ENCODE measurements at places on chromosomes 6 and 20.

GRCh38 chr6:168007592-168008338 lies 10.3 kb downstream of the KIF25 start:
- no peak for DNase-seq

DNA sequence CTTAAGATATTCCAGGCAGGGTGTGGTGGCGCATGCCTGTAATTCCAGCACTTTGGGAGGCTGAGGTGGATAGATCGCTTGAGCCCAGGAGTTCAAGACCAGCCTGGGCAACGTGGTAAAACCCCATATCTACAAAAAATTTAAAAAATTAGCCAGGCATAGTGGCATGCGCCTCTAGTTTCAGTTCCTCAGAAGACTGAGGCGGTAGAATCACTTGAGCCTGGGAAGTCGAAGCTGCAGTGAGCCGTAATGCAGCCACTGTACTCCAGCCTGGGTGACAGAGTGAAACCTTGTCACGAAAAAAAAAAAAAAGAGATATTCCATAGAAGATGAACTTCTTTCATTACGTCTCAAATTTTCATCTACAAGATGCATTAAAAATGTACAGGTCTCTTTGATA lies 46.7 kb upstream of the ISM1 start:
- DNase-seq: no peak

DNA sequence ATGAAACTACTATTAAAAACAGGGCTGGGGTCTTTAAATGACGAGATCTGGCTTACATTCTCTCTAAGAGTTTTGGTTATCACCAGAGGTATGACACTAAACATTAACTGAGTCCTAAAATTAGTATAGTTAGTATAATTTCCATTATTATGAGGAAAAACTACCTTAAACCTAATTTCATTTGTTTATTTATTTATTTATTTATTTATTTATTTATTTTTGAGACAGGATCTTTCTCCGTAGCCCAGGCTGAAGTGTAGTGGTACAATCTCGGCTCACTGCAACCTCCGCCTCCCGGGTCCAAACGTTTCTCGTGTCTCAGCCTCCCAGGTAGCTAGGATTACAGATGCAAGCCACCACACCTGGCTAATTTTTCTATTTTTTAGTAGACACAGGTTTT lies 85.5 kb downstream of the RNGTT start:
- DNase-seq: no peak

GRCh38 chr6:15715060-15715459 lies 52.2 kb upstream of the DTNBP1 start:
- DNase-seq: no peak

DNA sequence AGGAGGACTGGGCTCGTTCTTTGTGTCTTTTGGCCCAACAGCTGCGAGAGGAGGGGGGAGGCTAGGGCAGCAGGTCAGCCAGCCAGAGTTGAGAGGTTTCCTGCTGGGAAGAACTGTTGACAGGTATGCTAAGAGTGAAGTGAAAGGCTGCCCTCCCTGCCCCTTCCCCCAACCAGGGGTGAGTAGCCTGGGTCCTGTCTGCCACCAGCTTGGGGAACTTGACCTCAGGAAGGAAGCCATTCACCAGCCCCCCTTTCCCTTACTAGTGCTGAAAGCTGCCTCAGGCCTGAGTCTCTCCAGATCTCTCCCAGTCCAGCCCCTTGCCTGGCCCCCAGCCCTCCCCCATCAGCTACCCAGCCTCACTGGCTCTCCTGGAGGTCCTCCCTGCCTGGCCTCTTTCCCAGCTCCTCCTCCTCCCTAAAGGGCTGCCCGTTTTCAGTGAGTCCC lies 20.7 kb upstream of the ZNF76 start:
- no peak for DNase-seq

- no peak for DNase-seq
These were observed 3.1 kb downstream of the COL12A1 start for GRCh38 chr6:75202676-75203131.

- no peak for DNase-seq
These were observed 10.6 kb upstream of the BAK1 start for GRCh38 chr6:33590531-33591198.

- no peak for DNase-seq
These were observed 8.2 kb downstream of the NCOA7 start for GRCh38 chr6:125798734-125799508.

GRCh38 chr6:51339728-51340127 lies 521.1 kb downstream of the TFAP2B start:
- no peak for DNase-seq

All from stimulated activated CD8-positive, alpha-beta memory T cell treated with anti-CD3 and anti-CD28 coated beads, Interleukin-2, amount 100 ng/mL, for 1 hour (primary cell).